Right atrium auricular region (tissue), 2 donors: ENCODE measurements at places on chromosomes 1 and 21. TPM values are rescaled to one million over a fixed set of nuclear protein-coding genes. Genes with fewer than 3 reads are reported as not detected.

The IL19 gene
- total RNA-seq, result not detected

DNA sequence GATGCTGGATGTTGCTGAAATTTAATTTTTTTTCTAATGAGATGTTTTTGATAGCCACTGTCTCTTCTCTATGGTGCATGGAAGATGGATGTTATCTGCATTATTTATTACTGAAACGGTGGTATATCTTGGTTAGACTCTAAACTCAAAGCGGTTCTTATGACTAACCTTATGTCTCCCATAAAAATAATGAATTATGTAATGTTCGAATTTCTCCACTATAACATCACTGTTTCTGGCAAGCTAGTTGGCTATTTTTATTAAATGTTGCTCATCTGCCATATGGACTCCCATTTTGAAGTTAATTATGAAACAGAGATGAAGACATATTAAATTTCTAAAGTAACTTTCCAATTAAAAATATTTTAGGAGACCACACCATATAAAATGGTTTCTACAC is 808.6 kb upstream of the ADGRL4 start:
- no peak overlapping the region for H3K4me3 ChIP-seq
- DNase-seq, result no peak
- H3K36me3 ChIP-seq, result no peaks in the 10 kb centered on the region
- H3K27me3 ChIP-seq, result no peaks in the 10 kb centered on the region
- H3K4me1 ChIP-seq, result no peaks in the 10 kb centered on the region
- no peak overlapping the region for H3K27ac ChIP-seq

- no peak overlapping the region for H3K4me3 ChIP-seq
- no peak overlapping the region for H3K27ac ChIP-seq
- no peaks in the 10 kb centered on the region for H3K4me1 ChIP-seq
- no peaks in the 10 kb centered on the region for H3K27me3 ChIP-seq
- H3K36me3 ChIP-seq, result no peaks in the 10 kb centered on the region
- DNase-seq, result peak; percentile 63
These were observed 78.6 kb upstream of the SOD1 start for GRCh38 chr21:31580866-31581276.

The AMPD1 gene
- not detected for total RNA-seq

DNA sequence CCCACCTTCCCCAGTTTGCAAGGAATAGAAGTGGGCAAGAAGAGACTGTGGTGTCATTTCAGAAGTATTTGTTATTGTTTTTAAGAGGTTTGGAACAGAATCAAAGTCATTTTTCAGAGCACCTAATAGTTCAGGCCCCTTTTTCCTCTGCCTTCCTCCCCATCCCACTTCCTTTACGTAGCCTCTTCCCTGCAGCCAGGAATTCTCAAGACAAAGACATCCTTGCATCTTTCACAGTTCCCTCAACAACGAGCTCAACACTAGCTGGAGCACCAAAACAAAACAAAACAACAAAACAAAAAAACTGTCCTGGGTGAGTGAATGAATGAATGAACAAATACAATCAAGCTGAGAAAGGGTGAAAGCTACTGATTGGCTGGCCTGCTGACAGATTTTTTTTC is 7.0 kb downstream of the PALMD start:
- peak overlapping the region; percentile 86 for H3K27ac ChIP-seq
- peaks cover 8% of the 10 kb centered on the region for H3K36me3 ChIP-seq
- no peak for DNase-seq
- H3K4me3 ChIP-seq, result no peak overlapping the region
- H3K4me1 ChIP-seq, result no peaks in the 10 kb centered on the region

GRCh38 chr1:24085546-24085945 is 26.4 kb downstream of the MYOM3 start:
- peaks cover 75% of the 10 kb centered on the region for H3K36me3 ChIP-seq
- H3K27me3 ChIP-seq, result no peaks in the 10 kb centered on the region
- H3K27ac ChIP-seq, result no peak overlapping the region
- no peaks in the 10 kb centered on the region for H3K4me1 ChIP-seq

- H3K27me3 ChIP-seq, result no peaks in the 10 kb centered on the region
- H3K36me3 ChIP-seq, result peaks cover 6% of the 10 kb centered on the region
- no peak overlapping the region for H3K4me3 ChIP-seq
- H3K27ac ChIP-seq, result peak overlapping the region; percentile 89
- H3K4me1 ChIP-seq, result no peaks in the 10 kb centered on the region
These were observed 41.7 kb downstream of the PTGFRN start for GRCh38 chr1:116951200-116951935.

The OR2AK2 gene
- not detected for total RNA-seq

The HAO2 gene
- total RNA-seq, result not detected

DNA sequence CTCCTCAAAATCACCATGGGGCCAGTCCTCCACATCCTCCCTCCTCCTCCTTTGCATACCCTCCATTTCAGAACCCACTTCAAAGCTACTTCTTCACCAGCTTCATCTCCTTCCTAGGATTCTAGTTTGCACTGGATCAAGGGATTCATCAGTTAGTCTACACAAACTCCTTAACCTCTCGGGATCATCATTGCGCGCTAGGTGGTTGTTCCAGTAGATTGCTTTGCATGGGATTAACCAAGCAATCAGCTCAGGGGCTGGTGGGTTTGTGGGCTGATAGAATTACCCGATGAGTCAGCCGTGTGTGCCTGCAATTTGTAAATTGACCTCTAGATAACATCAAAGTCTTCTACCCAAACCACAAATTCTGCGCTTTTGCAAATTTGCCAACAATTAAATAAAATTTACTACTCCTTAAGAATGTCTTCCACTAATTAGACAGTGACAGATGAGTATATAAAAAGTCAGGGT is 7.7 kb downstream of the KANK4 start:
- H3K27me3 ChIP-seq, result no peaks in the 10 kb centered on the region
- H3K4me3 ChIP-seq, result no peak overlapping the region
- no peaks in the 10 kb centered on the region for H3K4me1 ChIP-seq
- no peak for DNase-seq
- H3K36me3 ChIP-seq, result no peaks in the 10 kb centered on the region

GRCh38 chr1:206662396-206663092 is 22.2 kb upstream of the MAPKAPK2 start:
- no peaks in the 10 kb centered on the region for H3K36me3 ChIP-seq
- no peak for DNase-seq
- H3K4me3 ChIP-seq, result no peak overlapping the region
- no peaks in the 10 kb centered on the region for H3K27me3 ChIP-seq
- H3K27ac ChIP-seq, result peak overlapping the region; percentile 90

DNA sequence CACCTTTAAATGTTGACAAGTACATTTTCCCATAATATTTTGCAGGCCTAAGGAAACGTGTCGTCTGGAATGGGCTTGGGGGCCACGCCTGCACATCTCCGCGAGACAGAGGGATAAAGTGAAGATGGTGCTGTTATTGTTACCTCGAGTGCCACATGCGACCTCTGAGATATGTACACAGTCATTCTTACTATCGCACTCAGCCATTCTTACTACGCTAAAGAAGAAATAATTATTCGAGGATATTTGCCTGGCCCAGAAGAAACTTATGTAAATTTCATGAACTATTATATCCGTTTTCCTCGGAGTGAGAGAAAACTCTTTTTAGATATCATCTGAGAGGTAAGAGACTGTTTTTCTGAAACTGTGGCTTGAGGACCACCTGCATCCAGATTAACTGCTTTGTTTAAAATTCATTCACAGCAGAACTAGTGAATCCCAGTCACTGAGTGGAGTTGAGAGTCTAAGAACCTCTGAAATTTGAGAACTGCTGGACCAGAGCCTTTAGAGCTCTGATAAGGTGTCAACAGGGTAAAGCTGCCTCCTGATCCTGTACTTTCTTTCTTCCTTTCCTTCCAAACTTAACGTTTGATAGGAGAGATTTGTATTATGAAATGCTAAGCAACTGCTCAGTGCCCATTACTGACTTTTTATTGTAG is 811 bp downstream of the EXO1 start:
- H3K4me3 ChIP-seq, result no peak overlapping the region
- no peaks in the 10 kb centered on the region for H3K27me3 ChIP-seq
- DNase-seq, result no peak
- no peaks in the 10 kb centered on the region for H3K4me1 ChIP-seq
- H3K27ac ChIP-seq, result no peak overlapping the region
- H3K36me3 ChIP-seq, result no peaks in the 10 kb centered on the region

- H3K27me3 ChIP-seq, result no peaks in the 10 kb centered on the region
- H3K27ac ChIP-seq, result no peak overlapping the region
- no peak overlapping the region for H3K4me3 ChIP-seq
- no peaks in the 10 kb centered on the region for H3K4me1 ChIP-seq
These were observed 123.2 kb downstream of the MAB21L3 start for GRCh38 chr1:116234429-116234828.

The PEX19 gene
- 54.5 TPM for total RNA-seq

The PGLYRP3 gene
- total RNA-seq, result not detected

GRCh38 chr1:160159846-160160245 is 8.4 kb downstream of the ATP1A4 start:
- H3K27ac ChIP-seq, result peak overlapping the region; percentile 25
- H3K36me3 ChIP-seq, result no peaks in the 10 kb centered on the region
- H3K4me1 ChIP-seq, result no peaks in the 10 kb centered on the region
- H3K4me3 ChIP-seq, result no peak overlapping the region
- no peaks in the 10 kb centered on the region for H3K27me3 ChIP-seq
- no peak for DNase-seq

The MYCL gene
- total RNA-seq, result 1.3 TPM

The GCSAML gene
- total RNA-seq, result not detected

GRCh38 chr1:117044217-117044616 is 15.9 kb upstream of the TTF2 start:
- H3K27me3 ChIP-seq, result no peaks in the 10 kb centered on the region
- H3K4me1 ChIP-seq, result no peaks in the 10 kb centered on the region
- H3K4me3 ChIP-seq, result no peak overlapping the region
- no peaks in the 10 kb centered on the region for H3K36me3 ChIP-seq

GRCh38 chr1:186255266-186255665 is 119.8 kb downstream of the TPR start:
- H3K4me3 ChIP-seq, result no peak overlapping the region
- H3K27ac ChIP-seq, result no peak overlapping the region
- H3K4me1 ChIP-seq, result no peaks in the 10 kb centered on the region
- no peaks in the 10 kb centered on the region for H3K27me3 ChIP-seq
- H3K36me3 ChIP-seq, result no peaks in the 10 kb centered on the region

The SLC25A34 gene
- 4.2 TPM for total RNA-seq

The RXRG gene
- 3.3 TPM for total RNA-seq

The C1orf185 gene
- not detected for total RNA-seq

The FMO3 gene
- total RNA-seq, result 2.4 TPM

DNA sequence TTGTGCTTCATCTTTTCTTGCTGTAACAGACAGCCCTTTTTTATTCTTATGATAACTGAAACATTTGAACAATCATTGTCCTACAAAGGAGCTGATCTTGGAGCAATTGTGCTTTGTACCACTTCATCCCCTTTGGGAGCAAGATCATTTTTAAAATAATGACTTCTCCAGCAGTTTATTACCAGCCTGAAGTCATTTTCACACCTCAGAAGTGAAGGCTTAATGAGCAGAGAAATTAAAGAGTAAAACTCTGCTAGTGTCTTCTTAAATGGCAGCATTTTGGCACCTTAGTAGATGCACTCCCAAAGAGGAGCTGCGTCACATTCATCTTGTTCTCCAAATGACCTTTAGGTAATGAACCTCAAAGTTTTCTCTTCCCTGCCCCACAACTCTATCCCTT is 439.6 kb upstream of the CAMK1G start:
- DNase-seq, result no peak
- no peak overlapping the region for H3K4me3 ChIP-seq
- H3K4me1 ChIP-seq, result no peaks in the 10 kb centered on the region
- H3K27me3 ChIP-seq, result no peaks in the 10 kb centered on the region
- no peaks in the 10 kb centered on the region for H3K36me3 ChIP-seq

The CYP4X1 gene
- 2.2 TPM for total RNA-seq

DNA sequence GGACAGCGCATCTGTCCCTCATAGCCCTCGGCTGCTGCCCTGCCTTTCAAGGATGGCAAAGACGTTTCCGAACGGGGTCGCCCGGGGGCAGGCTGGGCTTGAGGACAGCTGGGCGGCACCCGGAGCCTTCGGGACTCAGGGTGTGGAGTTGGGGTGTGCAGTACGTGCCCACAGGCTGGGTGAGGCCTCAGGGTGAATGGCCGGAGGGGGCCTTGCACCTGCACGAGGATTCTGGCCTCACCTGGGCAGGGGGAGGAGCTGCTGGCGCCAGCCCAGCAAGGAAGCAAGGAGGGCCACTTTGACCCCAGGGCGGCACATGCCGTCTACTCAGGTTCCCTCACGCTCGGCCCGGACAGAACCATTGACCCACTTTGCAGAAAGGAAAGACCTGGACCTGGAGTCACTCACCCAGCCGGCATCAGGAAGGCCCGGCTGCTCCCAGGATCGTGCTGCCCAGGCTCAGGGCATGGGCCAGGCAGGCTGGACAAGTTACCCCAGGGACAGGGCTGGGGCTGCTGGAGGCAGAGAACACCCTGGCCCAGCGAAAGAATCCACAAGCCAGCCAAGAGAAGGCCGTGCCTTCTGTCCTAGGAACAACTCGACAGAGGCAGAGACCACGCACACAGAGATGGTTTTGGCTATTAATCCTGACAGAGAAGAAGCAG is 65.1 kb upstream of the TTC34 start:
- H3K4me1 ChIP-seq, result no peaks in the 10 kb centered on the region
- H3K4me3 ChIP-seq, result no peak overlapping the region
- peaks cover 2% of the 10 kb centered on the region for H3K27me3 ChIP-seq
- no peaks in the 10 kb centered on the region for H3K36me3 ChIP-seq

DNA sequence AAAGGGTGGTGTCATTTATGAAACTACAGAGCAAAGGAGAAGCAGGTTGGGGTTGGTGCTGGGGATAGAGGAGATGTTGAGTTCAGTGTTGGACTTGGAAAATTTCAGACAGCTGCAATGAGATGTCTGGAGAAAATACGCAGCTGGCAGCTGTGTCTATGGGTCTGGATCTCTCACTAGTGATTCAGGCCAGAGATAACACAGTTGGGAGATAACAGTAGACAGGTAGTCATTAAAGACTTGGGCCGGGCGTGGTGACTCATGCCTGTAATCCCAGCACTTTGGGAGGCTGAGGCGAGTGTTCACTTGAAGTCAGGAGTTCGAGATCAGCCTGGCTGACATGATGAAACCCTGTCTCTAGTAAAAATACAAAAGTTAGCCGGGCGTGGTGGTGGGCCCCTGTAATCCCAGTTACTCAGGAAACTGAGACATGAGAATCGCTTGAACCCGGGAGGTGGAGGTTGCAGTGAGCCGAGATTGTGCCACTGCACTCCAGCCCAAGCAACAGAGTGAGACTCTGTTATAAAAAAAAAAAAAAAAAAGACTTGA is 2.5 kb upstream of the TFAP2E start:
- DNase-seq, result no peak
- H3K27ac ChIP-seq, result no peak overlapping the region
- H3K36me3 ChIP-seq, result peaks cover under 1% of the 10 kb centered on the region
- no peak overlapping the region for H3K4me3 ChIP-seq
